ENCODE measurements at places on chromosomes 12 and 14. TPM values are rescaled to one million over a fixed set of nuclear protein-coding genes. Genes with fewer than 3 reads are reported as not detected.

Gene SNAPC1
- total RNA-seq, result 16.6 TPM

Gene CAPZA3
- total RNA-seq, result not detected

Gene KRT6C
- not detected for total RNA-seq

Gene ALDH1L2
- 3.7 TPM for total RNA-seq

Gene TULP3
- total RNA-seq, result 22.4 TPM

Gene NPC2
- 1,323 TPM for total RNA-seq

Gene NGB
- total RNA-seq, result not detected

Gene CIROP
- total RNA-seq, result not detected

Gene SRRM4
- total RNA-seq, result not detected

Gene C12orf60
- 1.1 TPM for total RNA-seq

Gene OAS2
- 101 TPM for total RNA-seq

Gene ARHGAP9
- total RNA-seq, result not detected

Measured in mammary microvascular endothelial cell (primary cell).